GM06990 (cell line): ENCODE measurements at places on chromosomes 13 and 19.

DNA sequence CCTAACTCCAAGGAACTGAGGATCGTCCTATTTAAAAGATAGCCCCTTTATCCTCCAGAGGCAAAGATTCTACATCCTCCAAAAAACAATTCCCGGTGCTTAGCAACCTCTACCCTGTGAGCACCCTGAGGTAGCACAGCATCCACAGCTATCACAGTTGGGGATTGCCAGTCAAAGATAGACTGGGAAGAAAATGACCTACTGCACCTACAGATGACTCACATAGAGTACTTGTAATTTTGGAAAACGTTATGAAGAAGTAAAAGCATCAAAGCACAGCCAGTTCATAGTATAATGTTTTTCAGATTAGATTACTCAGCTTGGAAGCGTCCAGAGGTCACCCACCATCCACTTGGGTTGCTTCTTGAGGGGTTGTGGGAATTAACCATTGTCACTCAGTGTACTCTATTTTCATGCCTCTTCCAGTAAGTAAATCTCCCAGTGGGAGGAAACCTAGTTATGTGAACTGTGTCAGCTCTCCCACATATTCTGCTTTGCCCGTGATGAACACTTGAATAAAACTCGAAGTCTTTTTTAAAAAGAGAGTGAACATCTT is 8.9 kb upstream of the FAM124A start:
- DNase-seq, result no peak

GRCh38 chr19:7744871-7745650 is 2.3 kb downstream of the CD209 start:
- no peak for DNase-seq

GRCh38 chr19:33193865-33194362 is at the start of gene LRP3:
TSS of gene LRP3 (plus strand) at chr19:33194330. CDS start at chr19:33194786, 456 bp downstream.
- DNase-seq, result no peak

DNA sequence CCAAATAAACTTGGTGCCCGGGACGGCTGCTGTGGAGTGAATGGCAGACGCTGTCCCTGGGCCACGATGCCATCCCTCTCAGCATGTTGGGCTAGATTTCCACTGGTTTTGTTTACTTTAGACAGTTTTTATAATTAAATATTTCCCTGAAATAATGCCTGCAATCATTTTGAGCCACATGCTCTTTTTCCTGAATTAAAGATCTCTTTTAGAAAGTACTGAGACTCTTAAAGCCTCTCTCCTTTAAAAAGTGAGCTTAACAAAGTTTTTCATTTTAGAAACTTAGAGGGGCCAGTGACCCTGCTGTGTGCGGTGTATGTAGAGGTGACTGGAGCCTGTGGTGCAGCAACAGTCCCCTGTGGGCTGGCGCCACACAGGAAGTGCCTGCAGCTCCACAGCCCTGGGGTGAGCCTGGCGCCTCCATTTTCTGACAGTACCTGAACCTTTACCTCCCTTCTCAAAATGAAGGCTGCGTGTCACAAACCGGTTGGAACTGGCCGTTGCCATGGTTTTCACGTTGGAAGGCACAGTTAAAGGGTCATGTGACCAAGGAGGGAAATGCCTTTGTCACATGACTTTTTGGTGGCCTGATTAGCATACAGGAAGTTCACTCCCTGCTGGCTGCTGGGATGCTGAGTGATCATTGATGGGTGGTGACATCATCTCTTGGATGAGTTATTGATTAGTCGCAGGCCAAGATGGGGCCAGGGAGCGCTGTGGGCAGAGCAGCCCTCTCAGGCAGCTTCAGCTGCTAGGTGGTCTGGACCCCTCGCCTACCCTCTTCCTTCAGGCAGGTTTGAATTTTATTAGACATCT is 26.3 kb downstream of the TSSK6 start:
- peak; percentile 75 for DNase-seq

DNA sequence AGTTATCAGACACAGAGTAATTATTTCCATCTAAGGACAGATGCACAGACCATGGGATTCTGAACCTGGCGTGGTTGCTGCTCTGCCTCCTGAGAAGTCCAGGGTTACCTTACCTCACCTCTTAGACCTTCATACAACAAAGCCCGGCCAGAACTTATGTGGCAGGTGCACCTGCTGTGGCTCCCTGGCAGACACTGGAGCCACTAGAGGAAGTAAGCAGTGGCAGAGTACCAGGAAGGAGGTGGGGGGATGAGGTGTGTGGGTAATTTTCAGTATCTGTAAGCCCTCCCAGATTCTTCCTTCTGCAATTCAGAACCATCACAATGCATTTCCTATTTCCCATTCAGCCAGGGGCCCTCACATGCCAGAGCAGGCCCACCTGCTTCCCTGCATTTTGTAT is 106.1 kb upstream of the DOCK9 start:
- no peak for DNase-seq

DNA sequence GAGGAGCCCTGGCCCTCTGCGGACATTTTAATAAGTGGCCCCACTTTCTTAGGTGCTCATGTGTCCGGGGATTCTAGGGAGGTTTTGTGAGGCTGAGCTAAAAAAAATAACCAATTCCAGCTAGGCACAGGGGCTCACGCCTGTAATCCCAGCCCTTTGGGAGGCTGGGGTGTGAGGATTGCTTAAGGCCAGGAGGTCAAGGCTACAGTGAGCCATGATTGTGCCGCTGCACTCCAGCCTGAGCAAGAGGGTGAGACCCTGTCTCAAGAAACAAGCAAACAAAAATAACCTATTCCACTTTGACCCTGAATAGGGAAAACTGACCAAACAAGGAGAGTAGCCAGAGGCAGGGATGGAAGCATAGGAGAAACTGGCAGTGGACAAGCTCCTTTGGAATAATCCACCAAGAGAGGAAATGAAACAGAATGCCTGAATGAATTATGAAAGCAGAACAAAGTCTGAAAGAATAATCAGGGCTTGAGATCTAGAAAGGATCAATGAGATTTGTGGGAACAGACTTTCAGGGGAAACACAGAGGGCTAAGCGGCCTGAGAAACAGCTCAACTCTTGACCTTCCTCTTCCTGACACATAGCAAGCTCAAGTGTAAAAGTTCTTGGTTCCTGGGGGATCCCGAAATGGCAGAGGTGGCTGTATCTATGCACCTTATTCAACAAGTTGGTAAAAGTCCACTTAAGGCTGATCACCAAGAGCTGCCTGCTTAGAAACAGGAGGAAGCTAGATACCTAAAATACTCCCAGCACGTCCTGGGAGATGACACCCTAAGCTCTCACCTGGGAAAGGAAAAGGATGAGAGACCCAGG is 30.1 kb upstream of the FFAR2 start:
- peak; percentile 52 for DNase-seq

GRCh38 chr19:31548941-31549340 is 199.7 kb upstream of the TSHZ3 start:
- no peak for DNase-seq

DNA sequence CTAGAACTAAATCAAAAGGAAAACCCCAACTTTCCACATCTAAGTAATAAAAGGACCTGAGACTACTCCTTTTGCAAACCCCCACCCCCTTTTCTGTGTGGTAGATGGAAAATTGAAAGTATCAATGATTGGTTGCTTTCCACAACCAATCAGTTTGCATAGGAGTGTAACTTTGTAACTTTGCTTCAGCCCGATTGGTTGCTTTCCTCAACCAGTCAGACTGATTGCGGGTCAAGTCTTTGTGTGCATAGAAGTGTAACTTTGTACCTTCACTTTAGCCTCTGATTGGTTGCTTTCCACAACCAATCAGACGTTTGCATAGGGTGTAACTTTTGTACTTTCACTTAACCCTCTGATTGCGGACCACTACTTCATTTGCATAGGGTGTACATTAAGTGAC is 8.0 kb upstream of the B3GLCT start:
- no peak for DNase-seq

DNA sequence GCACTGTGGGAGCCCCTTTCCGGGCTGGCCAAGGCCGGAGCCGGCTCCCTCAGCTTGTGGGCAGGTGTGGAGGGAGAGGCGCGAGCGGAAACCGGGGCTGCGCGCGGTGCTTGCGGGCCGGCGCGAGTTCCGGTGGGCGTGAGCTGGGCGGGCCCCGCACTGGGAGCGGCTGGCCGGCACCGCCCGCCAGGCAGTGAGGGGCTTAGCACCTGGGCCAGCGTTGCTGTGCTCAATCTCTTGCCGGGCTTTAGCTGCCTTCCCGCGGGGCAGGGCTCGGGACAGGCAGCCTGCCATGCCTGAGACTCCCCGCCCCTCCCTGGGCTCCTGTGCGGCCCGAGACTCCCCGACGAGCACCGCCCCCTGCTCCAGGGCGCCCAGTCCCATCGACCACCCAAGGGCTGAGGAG is 405.2 kb upstream of the PRR20A start:
- DNase-seq, result no peak

- no peak for DNase-seq
These were observed 69.6 kb downstream of the STK24 start for GRCh38 chr13:98507282-98507797.

GRCh38 chr13:102839462-102839861 is 6.4 kb upstream of the ERCC5 start:
- no peak for DNase-seq

GRCh38 chr13:53005626-53006025 is 23.0 kb upstream of the OLFM4 start:
- no peak for DNase-seq

DNA sequence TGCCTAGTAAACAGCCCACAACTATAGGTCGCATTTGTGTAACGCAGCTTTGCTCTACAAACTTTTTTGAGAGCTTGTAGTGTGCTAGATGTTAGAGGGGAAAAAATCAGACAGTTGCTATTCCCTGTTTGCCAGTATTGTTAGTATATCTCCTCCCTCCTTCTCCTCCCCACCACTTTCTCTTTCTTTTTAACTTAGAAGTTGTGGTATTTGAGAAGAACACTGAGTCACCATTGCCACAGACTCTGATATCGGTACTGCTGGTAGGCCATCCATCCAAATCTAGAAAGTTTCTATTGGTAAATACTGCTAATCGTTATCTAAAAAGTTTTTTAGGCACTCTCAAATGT is 666 bp downstream of the POMP start:
- peak; percentile 29 for DNase-seq

DNA sequence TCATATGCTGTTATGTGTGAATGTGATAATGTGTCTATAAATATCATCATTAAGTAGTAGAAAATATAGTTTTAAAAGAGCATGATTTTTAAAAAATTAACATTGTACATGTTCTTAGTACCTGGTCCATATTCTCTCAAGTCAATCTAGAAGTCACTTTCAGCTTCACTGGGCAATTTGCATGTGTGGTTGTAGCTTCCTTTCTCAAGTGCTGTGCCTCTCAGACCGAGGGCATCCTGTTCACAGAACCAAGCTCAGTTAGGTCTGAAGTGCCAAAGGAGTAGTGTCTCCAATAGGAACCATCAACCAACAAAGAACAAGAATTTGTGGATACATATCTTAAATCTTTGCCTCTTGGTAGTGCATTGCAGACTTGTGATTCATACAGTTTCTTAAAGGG is 541.8 kb upstream of the SLC10A2 start:
- DNase-seq, result no peak

- no peak for DNase-seq
These were observed 25.4 kb upstream of the GPR12 start for GRCh38 chr13:26785838-26786630.

GRCh38 chr19:41455936-41456335 is 13.0 kb downstream of the ERICH4 start:
- DNase-seq, result no peak

DNA sequence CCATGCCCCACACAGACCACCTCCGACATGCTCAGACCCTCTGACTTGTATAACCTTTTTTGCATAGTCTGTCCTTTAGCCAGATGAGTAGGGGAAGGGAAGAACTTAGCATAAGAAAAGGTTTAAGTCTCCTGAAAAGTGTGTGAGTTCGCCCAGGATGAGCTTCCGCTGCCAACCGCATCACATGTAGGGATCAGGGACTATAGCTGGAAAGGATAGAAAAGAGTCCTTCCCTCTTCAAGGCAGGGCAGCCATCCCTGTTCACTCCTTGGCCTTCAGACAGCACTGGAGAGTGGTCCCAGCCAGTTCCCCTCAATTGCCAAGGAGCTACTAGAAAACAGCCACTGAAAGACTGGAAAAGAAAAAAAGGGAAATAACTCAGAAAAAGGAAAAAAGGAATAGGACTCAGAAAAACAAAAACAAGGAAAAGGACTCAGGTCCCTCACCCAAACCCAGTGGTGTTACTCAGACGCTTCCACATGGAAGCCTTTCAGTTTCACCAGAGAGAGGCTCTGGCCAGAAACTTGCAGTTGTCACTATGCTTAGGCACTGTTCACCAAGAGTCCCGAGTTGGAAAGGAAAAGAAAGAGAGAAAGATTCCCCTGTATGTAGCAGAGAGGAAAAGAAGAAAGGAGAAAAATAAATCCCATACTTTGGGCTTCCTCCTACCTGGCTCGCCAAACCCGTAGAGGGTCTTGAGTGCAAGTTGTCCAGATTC is 5.6 kb upstream of the TM9SF2 start:
- DNase-seq, result no peak

DNA sequence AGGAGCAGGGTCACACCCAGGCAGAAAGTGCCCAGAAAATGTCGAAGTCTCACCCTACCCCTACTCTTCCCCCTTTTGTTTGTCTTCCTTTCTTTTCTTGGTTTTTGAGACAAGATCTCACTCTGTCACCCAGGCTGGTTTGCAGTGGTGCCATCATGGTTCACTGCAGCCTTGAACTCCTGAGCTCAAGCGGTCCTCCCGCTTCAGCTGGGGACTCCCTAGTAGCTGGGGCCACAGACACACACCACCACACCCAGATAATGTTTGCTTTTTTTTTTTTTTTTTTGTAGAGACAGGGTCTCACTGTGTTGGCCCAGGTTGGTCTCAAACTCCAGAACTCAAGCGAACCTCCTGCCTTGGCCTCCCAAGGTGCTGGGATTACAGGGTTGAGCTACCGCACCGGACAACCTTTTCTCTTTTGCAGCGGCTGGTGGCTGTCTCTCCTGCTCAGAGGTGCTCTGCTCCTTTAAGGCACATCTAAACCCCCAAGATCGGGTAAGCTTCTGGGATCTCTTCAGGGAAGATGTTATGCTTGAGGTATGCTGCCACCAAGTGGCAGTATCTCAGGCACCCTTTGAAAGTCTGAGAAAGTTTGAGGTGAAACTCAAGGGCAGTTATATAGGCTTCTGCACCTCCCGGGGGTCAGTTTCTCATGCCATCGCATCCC is 22.4 kb upstream of the EBI3 start:
- no peak for DNase-seq

DNA sequence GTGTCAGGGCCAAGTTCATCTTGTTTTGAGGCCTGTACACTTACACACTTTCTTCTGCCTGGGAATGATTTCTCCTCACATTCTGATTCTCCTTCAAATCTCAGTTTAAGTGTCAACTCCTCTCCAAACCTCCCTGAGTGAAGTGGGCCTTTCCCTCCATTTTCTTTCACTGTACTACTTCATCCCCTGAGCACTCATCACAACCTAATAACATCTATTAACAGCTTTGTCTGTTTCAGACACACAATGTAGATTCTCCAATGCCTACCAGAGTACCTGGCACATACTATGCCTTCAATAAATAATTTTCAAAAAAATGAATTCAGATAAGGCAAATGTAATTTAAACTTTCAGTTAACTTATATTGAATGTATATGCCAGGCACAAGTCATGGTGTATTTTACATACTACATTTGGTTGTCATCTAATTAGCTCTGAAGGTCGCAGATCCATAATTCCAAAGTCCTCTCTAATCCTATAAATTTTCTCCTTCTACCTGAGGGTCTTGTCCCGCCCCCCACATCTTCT is 357 bp upstream of the COG6 start:
- no peak for DNase-seq
